Stimulated activated CD4-positive, alpha-beta T cell treated with anti-CD3 and anti-CD28 coated beads, TNF-alpha, amount 100 ng/mL, for 1 hour (primary cell): ENCODE measurements at places on chromosomes 16 and 17.

DNA sequence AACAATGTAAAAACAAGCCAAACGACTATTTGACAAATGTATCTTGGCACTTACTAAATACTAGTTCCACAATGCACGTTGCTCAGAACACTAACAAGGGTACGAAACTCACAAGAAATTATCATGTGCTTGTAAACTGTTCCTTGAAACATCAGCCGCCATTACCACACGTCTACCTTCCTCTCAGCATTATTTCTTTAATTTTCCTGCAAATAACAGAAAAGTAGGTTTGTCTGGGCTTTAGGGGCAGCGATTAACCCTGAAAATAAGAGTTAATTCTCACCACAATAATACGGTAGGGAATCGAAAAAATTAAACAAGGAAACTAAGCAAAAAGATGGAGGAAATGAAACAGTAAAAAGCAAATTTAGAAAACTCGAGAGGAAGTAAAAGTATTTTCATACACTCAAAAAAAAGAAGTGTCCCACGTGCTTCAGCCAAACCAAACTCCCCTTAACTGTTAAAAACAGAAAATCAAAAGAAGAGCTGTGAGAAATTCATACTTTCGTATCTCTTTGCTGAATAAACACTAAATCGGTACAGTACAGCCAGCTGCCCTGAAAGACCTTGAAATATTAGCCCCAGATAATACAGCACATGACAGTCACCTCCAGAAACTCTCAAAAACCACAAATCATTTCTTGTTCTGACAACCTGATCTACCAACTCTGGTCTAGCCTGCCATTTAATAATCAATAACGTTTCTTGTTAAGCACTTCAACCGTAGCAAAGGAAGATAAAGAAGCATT lies 1.2 kb downstream of the ARHGAP17 start:
- no peak for DNase-seq

DNA sequence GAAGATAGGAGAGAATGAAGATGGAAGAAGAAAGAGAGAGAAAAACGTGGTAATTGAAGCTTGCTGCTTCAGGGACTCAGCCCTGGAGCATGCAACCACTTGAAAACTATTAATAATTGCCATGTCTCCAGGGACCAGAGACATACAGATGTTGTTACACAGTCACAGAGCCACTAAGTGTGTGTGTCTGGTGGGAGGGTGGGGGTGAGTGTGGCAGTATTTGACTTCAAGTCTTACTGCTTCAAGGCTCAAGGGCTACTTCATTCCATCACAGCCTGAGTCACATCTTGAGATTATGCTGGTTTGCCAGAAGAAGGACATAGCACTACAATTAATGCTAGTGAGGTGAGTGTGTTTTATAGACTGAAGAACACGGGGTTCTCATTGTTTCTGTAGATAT lies 202.2 kb downstream of the CDH8 start:
- DNase-seq: no peak

DNA sequence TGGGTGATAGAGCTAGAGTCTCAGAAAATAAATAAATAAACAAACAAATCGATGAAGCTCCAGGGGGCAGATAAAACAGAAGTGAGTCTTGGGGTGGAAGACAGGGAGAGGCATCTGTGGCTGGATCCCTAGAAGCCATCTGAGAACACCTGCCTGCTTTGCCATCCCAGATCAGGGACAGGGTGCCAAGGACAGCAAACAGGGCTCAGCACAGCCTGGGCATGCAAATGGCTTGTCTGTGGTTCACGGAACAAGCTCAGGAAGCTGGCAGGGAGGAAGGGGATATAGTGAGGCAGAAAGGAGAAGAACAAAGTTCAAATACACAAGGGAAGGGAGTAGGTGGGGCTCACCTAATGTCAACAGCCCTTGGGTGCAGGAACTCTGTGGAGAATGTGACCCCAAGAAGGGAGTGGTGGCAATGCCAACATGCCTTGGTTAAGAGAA lies 27.5 kb downstream of the TRIM25 start:
- DNase-seq: no peak

DNA sequence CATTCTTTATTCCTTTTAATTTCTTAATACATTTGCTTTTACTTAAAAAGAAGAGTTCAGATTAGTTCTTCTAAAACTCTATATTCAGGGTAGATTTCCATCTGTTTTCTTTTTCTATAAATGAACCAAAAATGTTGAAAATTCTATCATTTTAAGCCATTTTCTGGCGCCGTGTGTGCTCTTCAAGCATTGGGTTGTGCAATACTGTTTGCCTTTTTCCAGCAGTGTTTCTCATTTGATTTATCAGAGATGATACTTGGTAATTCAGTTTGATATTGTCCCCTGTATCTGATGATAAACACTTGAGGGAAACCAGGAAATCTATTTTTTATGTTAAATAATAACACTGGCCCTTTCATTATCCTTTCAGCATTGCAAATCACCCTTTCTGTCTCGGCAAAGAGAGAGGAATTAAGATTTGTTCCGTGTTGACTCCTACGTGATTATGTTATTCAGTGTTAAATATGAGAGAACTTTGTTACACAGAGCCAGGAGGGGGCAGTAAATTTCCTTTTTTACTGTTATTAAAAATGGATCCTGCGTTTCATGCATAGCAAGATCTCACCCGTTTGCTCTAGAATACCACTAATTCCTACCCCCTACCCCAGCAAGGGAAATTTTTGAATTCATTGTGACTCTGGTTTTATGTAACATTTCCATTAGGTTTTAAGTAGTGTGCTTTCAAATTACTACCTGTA lies 606.9 kb upstream of the RBFOX1 start:
- DNase-seq: no peak

- no peak for DNase-seq
Observed at GRCh38 chr17:33151565-33151964, 141.5 kb downstream of the ASIC2 start.

- DNase-seq: no peak
Observed at GRCh38 chr16:75340741-75341491, 89.5 kb upstream of the BCAR1 start.

GRCh38 chr17:40463122-40463550 lies 19.9 kb downstream of the IGFBP4 start:
- no peak for DNase-seq
